ENCODE measurements at places on chromosomes 4 and X.

GRCh38 chr4:6767386-6767747, 15.2 kb upstream of the KIAA0232 start:
- no peak for DNase-seq

DNA sequence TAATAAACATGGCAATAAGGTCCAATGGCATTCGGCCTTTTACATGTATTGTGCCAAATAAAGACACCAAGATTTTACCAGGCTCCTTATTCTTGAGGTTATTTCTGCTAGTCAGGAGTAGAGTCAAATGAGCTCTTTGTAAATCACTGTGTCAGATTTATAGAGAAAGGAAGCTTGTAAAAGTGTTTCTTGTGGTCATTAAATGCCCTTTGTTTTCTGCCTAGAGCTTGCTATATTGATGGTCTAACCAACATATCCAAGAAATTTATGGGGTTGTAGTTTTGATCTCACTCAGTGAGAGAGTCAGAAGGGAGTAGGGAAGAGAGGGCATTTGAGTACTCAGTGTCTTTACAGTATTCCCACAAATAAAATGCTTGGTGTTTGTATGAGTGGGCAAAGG, 86.2 kb upstream of the FRMPD4 start:
- no peak for DNase-seq

GRCh38 chr4:168884251-168885124, 125.6 kb downstream of the CBR4 start:
- no peak for DNase-seq

- DNase-seq = no peak
Observed at GRCh38 chr4:139526928-139527327, 29.1 kb downstream of the SETD7 start.

DNA sequence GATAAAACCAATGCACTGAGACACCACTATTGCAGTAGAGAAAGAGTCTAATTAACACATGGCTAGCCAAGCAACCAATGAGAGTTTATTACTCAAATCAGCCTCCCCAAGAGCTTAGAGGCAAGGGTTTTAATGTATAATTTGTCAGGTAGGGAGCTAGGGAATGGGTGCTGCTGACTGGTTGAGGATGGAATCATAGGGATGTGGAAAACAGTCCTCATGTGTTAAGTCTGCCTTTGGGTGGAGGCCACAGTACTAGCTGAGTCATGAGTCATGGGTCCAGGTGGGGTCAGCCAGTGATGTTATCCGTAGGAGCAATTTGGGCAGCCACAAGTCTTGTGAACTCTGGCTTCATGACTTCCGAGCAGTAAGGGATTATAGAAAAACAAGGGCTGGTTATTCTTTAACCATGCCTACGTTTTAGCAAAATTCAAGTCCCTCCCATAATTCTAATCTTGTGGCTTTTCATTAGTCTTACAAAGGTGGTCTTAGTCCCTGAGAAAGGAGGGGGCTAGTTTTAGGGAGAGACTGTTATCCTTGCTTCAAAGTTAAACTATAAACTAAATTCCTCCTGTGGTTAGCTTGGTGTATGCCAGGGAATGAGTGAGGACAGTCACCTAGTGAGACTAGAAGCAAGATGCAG, 25.1 kb upstream of the PLAC8 start:
- DNase-seq = no peak

GRCh38 chr4:15562623-15563022, 92.5 kb downstream of the FBXL5 start:
- no peak for DNase-seq

- no peak for DNase-seq
Observed at GRCh38 chrX:19849464-19850080, 37.8 kb downstream of the SH3KBP1 start.

GRCh38 chr4:6494431-6495295, 22.2 kb upstream of the PPP2R2C start:
- DNase-seq = no peak

DNA sequence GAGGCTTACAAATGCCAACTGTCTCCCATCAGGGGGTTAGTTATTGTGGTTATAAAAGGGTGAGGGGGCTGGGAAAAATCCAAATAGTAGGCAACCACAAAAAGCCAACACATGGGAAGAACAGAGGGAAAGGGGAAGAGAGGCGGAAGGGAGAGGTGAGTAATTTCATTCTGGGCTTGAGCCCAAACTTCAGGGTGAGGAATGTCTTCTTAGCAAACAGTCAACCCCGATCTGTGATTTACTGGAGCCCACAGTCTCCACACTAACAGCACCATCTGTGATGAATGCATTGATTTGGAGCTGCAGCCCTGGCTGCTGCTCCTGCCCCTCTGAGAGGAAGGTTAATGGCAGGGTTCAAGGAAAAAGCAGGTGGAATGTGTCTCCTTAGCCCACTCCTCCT, 162.2 kb upstream of the GPR101 start:
- DNase-seq = no peak

DNA sequence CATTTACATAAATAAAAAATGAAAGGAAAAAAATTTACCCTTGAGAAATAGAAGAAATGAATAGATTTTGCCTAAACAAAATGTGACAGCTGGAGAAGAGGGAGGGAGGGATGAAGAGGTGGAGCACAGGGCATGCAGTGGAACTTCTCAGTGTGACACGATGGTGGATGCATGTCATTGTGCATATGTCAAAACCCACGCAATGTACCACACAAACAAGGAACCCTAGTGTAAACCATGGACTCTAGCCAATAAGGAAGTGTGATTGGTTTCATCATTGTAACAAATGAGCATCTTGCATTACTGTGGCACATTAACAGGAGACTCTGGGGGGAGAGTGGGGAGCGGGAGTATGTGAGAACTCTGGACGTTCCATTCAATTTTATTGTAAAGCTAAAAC, 58.6 kb downstream of the GATB start:
- no peak for DNase-seq

GRCh38 chrX:15043538-15043937, 170.3 kb downstream of the MOSPD2 start:
- DNase-seq = no peak
